Left forelimb (tissue), 1 donor: ENCODE measurements at places on chromosomes 3 and 15.

DNA sequence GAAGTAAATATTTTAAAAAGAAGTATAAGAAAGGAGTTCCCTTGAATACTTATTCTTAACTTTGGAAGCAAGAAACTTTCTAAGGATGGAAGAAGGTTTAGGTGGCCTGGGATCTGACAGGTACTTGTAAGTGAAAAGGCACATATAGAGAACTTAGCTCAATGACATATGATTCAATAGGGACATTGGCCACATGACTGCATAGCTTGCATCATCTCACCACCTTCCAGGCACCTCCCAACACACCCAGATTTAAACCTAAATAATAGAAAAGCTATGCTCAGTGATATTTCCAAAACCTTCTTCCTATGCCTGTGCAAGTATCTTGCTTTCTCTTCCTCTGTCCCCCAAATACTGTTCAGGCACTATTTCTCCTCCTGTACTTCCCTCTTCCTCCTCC is 4.7 kb upstream of the P2RY1 start:
- DNase-seq = no peak

- no peak for DNase-seq
Measured at GRCh38 chr15:101490922-101491733, 1.6 kb upstream of the PCSK6 start.

DNA sequence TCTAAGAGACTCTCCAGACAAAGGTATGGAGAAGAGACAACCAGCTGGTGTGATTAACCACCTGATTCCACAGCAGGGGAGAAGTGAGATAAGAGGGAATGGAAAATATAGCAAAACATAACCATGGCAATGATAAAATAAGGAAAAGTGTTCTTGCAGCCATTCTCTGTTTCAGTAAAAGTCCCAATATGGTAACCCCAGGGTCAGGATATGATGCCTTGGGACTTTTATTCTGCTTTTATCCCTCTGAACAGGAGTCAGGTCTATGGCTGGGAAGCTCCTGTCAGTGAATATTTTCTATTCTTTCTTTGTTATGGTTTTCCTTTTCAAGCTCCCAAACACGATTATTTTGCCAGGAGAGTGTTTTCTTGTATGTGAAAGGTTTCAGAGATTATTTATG is 94.2 kb downstream of the SLC9A9 start:
- no peak for DNase-seq

DNA sequence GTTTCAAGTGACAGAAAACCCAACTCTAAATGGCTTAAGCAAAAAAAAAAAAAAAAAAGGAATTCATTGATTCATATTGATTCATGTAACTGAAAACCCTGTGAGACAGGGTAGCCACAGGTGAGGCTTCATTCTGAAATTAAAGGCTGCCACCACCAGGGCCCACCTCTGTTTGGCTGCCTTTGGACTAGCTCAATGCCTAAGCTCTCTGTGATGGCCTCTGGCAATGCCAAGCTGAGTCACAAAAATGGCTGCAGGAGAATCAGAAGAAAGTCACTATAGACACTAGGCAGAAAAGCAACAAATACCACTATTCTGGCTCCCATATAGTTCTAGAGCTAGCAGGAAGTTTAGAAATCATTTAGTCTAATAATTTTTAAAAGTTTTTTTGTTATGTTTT is 38.2 kb upstream of the GYG1 start:
- no peak for DNase-seq

DNA sequence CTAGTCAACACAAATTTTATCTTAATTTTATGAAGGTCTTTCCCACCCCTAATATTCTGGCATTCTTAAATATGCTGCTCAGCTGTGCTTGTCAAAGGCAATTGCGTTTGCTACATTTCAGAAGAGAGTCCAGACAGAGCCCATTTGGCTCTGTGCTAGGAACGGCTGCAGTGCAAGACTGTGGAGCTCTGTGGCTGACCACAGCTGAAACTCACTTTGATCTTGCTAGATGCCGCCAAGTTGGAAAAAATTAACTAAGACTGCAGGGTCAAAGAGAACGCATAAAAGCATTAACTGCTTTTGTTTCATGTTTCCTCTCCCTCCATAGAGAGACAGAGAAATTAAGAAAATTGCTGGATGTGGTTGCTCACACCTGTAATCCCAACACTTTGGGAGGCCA is 7.6 kb upstream of the PPP1R2 start:
- DNase-seq = no peak

GRCh38 chr3:64554096-64554920 is 133.5 kb downstream of the ADAMTS9 start:
- DNase-seq = no peak

DNA sequence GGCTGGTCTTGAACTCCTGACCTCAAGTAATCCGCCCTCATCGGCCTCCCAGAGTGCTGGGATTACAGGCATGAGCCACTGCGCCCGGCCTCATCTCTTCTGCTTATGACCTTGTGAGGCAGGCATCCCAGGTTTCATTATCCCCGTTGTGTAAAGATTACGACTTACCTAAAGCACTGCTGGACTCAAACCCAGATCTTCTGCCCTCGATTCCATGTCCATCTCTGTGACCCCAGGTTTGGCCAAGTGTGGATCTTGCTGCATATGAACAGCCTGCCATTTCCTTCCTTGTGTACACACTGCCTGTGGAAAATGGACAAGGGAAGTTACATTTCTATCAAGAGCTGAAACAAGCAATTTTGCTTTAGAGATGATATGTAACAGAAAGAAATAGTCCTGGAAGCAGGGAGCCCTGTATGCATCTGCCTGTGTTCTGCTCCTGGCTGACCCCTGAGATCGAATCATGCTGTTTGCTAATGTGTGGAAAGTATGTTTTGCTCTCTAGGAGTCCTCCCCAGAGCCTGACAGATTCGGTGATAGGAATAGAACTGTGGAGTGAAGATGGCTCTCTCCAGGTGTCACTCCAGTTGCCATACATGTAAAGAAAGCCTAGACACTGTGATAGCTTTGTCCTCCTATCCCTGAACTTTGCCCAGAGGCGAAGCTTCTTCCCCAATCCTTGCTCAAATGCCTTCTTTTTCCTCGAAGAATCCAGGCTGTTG is 11.8 kb upstream of the LIPC start:
- DNase-seq = no peak

GRCh38 chr3:120196333-120196732 is 88.7 kb downstream of the GPR156 start:
- no peak for DNase-seq

DNA sequence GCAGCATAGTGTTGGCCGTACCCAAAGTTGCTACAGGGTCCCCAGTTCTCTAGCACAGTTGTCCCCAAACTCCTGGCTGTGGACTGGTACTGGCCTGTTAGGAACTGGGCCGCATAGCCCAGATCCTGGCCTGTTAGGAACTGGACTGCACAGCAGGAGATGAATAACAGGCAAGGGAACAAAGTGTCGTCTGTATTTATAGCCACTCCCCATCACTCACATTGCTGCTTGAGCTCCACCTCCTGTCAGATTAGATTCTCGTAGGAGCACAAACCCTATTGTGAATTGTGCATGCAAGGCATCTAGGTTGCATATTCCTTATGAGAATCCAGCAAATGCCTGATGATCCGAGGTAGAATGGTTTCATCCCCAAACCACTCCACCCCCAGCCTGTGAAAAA is 604.0 kb upstream of the LMCD1 start:
- DNase-seq = no peak

GRCh38 chr3:161940621-161940965 is 444.0 kb downstream of the OTOL1 start:
- DNase-seq = no peak

DNA sequence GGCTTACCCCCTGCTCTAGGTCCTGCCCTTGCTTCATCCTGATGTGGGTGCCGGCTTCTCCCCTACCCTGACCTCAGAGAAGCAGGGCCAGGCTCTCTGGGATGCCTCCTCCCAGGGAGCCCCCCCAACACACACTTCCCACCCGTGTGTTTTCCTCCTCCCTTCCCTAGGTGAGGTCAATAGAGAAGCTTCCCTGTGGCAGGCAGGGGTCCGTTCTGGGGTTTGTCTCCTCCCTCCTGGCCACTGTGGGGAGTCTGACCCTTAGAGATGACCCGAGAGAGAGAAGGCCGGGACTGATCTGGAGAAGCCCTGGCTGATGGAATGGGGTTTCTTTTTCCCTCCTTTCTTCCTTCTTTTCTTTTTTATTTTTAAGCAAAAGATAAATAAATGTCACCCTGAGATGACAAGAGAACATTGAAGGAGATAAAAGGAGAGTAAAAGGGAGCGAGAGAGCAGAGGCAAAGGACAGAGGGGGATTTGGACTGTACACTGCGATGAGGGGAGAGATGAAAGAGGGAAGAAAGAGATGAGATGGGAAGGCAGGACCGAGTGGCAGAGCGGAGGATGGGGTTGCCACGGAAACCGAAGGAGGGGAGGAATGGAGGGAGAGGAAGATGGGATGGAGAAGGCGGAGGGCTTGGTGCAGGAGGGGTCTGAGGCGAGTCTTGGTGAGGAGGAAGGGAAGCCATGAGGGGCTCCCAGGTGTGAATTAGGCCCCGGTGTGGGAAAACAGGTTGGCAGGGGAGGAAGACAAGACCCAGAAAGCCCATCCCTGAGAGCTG is 48.4 kb downstream of the IDH2 start:
- no peak for DNase-seq

GRCh38 chr3:30982416-30983075 is 88.1 kb upstream of the GADL1 start:
- no peak for DNase-seq

GRCh38 chr15:41546851-41547786 is 3.1 kb upstream of the RPAP1 start:
- DNase-seq = no peak

- DNase-seq = peak; percentile 73
Measured at GRCh38 chr15:57340682-57341259, 35.5 kb upstream of the CGNL1 start.

- no peak for DNase-seq
Measured at GRCh38 chr3:157594413-157594812, 91.2 kb upstream of the VEPH1 start.

GRCh38 chr3:128443771-128444170 is 22.9 kb downstream of the DNAJB8 start:
- no peak for DNase-seq
